ENCODE measurements at places on chromosomes 6 and 20.

DNA sequence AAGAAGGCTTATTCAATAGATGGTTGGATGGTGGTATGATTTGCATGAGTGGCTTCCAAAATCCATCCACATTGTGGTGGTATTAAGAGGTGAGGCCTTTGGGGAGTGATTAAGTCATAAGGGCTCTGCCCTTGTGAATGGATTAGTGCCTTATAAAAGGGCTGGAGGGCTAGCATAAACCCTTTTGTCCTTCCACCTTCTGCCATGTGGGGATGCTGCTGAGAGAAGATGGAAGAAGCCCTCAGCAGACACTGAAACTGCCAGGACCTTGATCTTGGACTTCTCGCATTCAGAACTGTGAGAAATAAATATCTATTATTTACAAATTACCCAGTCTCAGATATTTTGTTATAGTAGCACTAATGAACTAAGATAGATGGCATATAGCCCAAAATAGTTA is 27.8 kb upstream of the SRPK1 start:
- no peak for DNase-seq

DNA sequence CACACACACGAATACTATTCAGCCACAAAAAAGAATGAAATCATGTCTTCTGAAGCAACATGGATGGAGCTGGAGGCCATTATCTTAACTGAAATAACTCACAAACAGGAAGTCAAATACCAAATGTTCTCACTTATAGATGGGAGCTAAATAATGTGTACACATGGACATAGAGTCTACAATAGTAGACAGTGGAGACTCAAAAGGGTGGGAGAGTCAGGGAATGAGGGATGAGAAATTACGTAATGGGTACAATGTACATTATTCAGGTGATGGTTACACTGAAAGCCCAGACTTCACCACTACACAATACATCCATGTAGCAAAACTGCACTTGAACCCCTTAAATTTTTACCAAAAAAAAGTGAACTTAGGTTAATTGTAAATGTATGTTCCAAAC is 160.4 kb downstream of the TASP1 start:
- DNase-seq: no peak

DNA sequence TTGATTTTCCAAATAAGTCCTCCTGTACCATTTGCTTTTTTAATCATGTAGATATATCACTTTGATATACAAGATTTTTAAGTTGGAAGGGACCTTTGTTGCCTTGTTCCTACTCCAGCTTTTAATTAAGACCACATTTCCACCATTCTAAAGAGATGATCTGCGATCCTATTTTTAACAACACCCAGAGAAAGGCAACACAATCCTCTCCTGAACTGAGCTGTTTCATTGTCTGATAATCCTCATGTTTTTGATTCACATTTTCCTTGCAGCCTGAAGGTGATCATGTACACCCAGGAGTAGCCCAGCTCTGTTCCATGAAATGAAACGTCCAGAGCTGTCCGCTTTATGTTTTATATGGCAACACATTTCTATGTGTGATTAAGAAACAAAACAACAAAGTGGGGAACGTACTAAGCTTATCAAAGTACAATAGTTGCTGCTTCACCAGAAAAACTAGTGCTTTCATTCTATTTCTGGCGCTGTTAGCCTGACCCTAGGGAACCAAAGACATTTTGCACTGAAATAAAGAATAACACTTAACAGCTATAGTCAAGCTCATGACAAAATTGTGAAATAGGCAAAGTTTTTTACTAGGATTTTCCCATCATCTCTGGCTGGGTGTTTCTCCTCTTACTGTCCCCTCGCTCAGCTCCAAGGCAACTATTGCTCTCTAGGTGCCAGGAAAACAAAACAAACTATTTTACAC is 22.6 kb upstream of the TRAF3IP2 start:
- DNase-seq: no peak

DNA sequence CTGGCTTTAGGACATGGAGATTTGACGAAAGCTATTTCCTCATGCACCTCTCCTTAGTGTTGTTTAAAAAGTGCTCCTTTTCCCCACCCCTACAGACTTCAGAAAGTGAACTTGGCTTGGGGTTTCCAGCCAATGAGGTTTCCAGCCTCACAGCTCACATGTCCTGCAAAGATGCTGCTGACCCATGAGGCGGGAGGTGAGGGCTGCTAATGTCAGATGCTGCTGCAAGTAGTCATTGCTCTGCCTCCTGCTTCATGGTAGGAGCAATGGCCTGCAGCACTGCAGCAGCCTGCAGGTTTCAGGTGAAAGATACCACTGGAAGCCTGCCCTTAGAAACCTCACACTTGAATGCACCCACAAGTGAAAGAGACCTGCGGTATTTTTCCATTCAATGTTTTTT is 112.8 kb downstream of the LAMP5 start:
- no peak for DNase-seq

GRCh38 chr6:93366506-93366905 is 52.9 kb downstream of the EPHA7 start:
- DNase-seq: no peak

DNA sequence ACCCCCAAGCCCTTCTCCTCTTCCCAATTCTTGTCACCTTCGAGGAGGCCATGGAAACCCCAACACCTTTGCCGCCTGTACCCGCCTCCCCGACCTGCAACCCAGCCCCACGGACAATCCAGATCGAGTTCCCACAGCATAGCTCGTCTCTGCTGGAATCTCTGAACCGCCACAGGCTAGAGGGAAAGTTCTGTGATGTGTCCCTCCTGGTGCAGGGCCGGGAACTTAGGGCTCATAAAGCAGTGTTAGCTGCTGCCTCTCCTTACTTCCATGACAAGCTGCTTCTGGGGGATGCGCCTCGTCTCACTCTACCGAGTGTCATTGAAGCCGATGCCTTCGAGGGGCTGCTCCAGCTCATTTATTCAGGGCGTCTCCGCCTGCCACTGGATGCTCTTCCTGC is 675 bp downstream of the ZBTB9 start:
- DNase-seq: no peak

DNA sequence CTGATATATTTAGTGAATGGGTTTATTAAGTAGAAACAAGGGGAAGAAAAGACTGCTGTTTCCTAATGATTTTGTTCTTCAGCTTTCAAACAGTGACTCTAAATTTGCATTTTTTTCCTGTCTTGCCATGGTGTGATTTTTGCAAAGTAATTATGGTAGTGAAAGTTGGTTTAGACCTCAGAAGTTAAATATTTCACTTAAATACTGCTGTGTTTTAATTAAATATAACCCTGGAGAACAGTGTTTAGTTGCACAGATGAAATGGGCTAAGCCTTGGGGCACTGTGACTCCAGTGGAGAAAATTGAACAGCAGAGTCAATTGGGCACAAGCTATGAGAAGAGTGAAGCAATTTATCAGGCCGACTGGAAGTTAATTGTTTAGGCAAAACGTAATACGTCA is 111.1 kb upstream of the MCHR2 start:
- no peak for DNase-seq

GRCh38 chr6:97401533-97401932 is 118.5 kb upstream of the MMS22L start:
- DNase-seq: no peak

- DNase-seq: no peak
These were observed 59.2 kb upstream of the SNX9 start for GRCh38 chr6:157763904-157764177.

DNA sequence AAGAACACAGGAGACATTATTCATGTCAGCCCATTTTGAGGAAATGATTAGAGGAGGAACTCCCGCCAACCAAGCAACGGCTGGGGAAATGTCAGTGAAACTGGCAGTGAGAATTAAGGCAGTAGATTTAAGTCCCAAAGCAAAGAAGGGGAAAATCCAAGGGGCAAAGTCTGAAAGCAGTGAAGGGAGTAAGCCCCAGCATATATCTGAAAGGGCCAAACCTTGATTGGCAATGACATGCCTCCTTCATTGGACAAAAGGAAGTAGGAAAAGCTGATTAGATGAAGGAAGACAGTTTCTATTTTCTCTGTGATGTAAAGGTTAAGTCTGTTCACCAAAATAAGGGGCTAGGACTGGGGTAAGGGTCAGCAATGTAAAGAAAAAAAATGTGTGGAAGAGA is 190.3 kb downstream of the RNF144B start:
- DNase-seq: no peak

DNA sequence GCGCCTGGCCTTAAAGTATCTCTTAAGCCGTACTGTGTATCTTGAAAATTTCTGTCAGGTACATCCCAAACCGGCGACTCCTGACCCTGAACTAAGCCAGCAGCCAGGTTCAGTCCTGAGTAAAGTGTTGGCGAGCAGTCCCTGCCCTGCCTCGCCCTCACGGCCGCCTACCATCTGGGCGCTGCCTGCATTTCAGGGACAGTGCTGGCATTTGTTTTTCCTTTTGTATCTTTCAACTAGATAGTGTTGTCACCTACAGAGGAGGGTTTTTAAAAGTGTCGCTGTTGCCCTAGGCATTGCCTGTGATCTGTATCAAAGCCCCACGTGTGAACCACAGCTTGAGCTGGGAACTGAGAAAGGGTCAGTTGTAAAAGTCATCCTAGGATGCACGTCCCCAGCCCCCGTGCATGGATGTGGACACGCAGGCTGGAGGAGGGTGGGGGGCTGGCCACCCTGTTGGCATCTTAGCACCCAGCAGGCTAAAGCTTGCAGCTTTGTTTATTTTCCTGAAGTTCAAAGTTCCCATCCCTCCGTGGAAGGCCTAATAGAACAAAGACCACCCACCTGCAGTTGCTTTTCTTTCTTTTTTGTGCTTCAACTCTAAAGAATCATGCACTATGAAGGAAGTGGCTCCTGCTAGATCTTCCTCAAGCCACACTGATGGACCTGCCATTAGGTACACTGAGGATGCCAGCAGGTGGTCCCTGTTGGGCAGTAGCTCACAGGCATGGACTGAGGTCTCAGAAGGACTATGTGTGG is 136.8 kb downstream of the ZDHHC14 start:
- no peak for DNase-seq

DNA sequence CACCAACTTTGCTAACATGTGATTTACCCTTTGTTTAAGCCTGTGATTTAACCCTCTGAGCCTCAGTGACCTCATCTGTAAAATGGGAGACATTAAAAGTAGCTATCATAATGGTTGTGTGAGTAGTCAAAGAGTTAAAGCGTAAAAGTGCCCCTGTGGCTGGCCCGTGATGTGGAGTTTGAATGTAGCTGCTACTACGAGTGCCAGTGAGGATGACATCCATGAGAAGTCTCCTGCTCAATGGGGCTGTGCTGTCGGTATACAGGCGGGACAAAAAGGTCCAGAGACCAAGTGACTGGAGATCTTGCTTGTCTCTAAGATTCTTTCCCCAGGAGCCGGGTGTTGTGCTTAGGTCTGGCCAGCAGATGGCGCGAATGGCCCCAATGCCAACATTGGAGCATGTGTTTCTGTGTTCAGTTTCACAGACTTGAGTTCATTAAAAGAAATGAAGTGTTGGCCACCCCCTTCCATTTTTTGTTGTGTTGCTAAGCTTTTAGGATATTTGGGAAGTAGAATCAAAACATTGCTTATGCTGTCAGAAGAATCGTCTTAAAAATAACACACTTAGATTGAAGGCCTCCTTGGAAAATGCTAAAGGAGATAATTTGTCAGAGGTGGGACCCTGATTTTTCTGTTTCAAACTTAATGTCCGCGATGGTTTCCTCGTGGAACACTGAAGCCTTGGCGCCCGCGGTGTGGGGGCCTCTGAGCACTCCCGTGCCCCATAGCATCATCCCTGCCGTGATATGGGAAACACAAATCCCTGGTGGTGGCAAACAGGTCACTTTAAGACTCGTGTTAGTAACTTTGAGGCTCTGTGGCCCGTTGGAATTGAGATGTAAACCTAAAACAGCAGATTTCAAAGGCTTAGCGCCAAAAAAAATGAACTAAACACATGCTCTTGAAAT is 9.3 kb upstream of the RBM38 start:
- DNase-seq: peak; percentile 83

DNA sequence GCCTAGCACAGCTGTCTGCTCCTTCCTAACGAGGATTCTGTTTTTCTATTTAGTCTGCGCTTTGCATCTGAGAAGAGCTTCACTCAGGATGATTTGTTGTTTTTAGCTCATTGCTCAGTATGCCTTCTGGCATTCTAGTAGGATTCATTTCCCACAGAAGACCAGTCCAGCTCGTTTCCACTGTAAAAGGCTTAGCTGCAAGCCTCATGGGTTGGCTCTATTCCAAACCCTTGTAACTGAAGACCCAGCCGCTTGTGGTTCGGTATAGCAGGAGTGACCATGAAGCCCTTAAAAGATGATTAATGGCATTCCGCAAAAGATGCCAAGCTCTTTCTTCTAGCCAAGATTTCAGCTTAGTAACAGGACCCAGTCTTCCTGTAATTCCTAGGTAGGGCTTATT is 7.2 kb downstream of the ADGRF1 start:
- no peak for DNase-seq

DNA sequence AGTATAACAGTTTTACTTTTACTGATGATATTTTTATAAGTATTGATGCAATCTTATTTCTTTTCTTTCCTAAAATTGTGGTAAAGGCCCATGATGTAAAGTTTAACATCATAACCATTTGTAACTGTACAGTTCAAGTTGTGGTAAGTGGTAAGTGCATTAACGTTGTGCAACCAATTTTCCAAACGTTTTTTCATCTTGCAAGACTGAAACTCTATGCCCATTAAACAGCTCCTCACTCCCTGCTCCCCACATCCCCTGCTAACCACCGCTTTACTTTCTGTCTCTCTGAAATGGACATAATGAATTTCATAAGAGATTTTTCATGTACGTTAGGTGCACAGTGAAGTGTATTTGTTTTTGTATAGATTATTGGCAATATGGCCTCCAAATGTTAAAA is 106.0 kb downstream of the PACRG start:
- DNase-seq: no peak

DNA sequence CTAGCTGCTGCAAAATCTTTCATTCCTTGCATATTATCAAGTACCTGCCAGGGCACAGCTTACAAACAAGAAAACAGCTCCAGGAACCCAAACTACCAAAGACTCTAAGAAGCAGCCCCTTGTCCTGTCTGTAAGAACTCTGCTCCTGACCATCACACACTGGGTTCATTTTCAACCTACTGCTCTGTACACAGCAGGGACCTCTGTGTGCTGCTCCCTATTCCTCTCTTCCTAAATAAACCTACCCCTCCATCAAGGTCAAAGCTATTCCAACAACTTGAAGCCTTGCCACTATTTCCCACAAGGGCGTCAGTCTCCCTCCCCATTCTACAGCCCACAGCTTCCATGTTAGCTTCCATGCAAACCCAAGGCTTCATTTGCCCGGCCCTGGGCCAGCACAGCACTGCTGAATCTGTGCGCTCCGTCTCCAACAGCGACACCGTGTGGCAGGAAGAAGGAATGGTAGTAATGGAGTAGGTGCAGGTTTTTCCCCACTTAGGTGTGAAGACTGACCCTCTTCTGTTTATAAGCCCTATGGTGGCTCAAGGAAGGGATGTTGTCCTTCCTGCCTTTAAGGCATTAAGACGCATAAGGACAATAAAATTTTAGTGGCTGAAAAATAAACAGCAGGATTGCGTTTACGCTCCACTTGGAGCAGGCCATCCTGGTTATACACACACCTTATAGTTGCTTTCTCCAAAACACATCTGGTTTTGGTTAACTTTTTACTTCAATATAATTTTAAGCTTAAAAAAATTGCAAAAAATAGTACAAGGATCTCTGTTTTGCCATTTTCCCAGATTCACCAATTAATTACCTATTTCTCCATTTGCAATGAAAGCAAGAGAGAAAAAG is 115.2 kb upstream of the NXT1 start:
- DNase-seq: no peak
